ENCODE measurements at places on chromosomes 1 and 21.

DNA sequence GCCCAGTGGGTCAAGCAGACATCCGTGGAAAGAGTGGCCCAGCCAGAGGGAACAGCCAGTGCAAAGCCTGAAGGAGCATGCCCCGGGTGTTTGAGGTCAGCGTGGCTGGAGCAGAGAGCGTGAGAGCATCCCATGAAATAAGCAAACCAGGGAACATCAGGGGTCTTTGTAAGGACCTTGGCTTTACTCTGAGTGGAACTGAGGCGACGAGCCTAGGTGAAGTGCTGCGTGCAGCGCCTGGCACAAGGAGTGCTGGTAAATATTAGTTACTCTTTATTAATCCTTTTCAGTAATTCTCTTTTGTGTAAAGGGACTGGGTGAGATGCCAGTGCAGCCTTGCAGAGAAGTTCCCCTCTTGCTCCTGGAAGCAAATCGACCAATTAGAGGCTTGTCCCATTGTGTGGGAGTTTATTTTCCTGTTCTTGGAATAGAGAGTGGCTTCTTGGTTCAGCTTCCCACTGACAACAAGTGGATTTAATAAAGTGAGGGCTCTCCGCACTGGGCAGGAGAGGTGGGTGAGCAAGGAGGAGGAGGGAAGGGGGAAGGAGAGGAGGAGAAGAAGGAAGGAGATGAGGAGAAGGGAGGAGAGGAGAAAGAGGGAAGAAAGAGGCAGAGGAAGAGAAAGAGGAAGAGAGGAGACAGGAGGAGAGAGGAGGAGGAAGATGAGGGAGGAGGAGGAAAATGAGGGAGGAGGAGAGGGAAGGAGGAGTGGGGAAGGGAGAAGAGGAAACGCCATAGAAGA lies 37.6 kb upstream of the DISP3 start:
- DNase-seq: no peak

GRCh38 chr1:226344441-226345259 lies 35.7 kb upstream of the LIN9 start:
- peak; percentile 23 for DNase-seq

DNA sequence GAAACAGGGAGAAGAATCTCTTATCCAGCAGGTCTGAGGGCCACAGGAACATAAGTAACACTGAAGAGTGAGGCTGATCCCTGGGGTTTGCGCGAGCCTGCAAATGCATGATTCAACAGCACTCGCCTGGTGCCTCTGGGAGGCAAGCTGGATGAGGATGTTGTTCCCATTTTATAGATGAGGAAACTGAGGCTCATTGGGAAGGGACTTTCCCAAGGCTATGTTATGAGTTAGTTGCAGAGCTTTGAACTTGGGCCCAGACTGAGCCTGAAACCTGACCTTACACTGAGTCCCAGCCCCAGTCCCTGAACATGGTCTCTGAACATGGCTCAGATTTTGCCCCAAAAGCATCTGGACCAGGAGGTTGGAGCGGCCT lies 27.7 kb upstream of the POU3F1 start:
- no peak for DNase-seq

- DNase-seq: no peak
Observed at GRCh38 chr21:35920436-35920835, 139.9 kb downstream of the SETD4 start.

DNA sequence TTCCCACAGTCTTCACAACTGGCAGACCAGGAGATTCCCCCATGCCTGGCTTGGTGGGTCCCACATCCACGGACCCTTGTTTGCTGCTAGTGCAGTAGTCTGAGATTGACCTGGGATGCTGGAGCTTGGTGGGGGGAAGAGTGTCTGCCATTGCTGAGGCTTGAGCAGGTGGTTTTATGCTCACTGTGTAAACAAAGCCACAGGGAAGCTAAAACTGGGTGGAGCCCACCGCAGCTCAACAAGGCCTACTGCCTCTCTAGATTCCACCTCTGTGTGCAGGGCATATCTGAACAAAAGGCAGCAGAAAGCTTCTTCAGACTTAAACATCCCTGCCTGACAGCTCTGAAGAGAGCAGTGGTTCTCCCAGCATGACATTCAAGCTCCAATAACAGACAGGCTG lies 177.3 kb upstream of the ETV3 start:
- DNase-seq: no peak

GRCh38 chr1:60196026-60196425 lies 122.5 kb upstream of the C1orf87 start:
- no peak for DNase-seq

DNA sequence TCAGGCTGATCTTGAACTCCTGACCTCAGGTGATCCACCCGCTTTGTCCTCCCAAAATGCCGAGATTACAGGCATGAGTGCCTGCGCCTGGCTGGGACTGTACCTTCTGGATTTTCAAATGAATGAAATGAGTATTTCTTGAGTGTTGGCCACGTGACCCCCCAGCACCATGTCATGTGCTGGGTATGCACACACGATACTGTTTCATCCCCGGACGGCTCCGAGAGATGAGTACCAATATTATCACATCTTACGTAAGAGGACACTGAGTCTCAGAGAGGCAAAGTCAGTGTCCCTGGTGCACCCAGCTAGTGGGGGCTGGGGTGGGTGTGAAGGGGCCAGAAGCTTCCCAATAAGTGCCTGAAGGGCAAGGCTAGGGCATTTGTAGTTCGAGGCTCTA lies 780 bp upstream of the CROCC start:
- DNase-seq: peak; percentile 40

GRCh38 chr21:42163511-42163863 lies 55.5 kb upstream of the ABCG1 start:
- no peak for DNase-seq

DNA sequence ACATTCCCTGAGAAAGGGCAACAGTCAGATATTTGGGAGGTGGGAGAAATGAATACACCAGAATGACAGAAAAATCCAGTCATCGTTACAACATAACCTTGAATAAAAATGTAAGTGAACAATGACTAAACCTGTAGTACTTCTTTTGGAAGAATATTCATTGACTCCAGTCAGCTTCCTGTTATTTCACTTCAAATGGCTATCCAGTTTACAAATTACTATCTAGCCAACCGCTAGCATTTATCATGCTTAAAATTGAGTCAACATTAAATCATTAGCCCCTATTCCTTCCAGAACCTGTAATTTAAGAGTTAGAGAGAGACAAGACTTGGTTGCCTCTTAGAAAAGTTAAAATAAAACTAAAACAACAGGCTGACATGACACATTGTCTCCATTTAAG lies 33.6 kb downstream of the WLS start:
- no peak for DNase-seq

GRCh38 chr1:181779343-181779742 lies 282.2 kb downstream of the ZNF648 start:
- no peak for DNase-seq

DNA sequence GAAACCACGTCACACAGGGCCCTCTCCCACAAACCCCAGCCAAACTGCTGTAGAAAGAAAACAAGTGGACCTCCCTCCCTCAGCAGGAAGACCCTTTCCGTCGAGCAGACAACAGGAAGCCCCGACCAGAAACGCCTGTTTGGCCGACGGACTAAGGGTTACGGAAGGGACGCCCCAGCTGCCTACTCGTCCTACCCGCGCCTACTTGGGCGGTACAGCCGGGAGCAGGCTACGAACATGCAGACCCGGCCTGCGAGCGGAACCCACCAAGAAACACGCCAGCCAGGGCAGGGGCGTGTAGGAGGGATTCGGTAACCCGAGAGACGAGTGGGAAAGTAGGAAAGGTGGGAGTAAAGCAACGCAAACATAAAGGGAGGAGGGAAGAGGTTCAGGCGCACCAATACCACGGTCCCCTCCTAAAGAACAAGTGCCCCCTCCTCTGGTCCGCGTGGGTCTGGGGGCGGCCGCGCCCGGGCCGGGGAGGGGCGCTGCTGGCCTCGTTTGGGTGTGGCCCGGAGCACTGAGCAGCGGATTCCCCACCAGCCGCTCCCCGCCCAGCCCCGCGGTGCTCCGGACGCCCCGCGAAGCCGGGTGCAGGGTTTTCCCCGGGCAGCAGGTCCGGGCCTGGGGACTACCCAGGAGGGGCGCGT lies 450 bp downstream of the S100A10 start:
- peak; percentile 80 for DNase-seq

DNA sequence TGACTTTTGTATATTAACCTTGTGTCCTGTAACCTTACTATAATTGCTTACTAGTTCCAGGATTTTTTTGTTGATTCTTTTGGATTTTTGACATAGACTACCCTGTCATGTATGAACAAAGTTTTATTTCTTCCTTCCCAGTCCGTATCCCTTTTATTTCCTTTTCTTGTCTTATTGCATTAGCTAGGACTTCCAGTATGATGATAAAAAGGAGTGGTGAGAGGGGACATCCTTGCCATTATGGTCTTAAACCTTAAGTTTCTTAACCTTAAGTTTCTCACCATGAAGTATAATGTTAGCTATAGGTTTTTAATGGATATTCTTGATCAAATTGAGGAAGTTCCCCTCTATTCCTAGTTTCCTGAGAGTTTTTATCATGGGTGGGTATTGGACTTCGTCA lies 24.5 kb upstream of the TBX19 start:
- DNase-seq: no peak

DNA sequence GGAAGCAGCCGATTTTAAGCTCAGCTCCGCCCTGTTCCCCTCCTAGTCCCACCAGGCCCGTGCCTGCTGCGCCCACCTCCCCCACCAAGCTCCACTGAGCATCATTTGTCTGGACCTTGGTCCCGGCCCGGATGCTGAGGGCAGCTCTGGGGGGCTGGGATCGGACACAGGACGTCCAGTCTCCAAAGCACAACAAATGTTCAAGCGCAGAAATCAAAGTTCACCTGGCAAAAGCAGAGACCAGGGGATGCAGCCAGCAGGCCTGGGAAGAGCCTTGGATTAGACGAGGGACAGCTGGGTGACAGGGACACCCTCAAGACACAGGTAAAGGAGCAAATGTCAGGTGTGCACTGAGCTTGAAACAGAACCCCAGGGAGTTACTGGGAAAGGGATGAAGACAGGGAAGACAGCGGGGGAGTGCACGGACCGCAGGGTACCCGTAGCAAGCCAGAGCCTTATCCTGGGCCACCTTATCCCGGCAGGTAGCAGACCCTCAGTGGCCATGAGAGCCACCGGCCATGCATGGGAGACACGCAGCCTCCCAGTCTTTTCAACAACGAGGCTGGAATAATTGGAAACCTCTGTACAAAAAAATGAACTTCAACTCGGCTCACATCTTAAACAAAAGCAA lies 22.2 kb upstream of the TMEM52 start:
- no peak for DNase-seq

DNA sequence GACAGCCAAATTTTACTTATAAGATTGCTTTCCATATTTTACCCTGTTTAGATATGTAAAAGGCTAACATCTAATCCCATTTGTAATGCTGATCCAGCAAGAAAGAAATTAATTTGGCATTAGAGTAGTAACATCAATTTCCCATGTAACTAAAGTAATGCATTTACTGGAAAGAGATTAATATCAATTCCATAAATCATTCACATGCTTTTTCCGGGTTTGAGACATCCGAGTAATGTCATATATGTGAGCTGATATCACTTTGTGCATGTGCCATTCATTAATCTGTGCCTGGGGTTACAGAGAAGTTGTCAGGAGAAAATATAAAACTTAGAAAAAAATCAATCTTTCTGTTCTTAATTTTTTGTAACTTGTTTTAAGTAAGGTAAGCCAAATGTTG lies 206.1 kb downstream of the AGBL4 start:
- no peak for DNase-seq

DNA sequence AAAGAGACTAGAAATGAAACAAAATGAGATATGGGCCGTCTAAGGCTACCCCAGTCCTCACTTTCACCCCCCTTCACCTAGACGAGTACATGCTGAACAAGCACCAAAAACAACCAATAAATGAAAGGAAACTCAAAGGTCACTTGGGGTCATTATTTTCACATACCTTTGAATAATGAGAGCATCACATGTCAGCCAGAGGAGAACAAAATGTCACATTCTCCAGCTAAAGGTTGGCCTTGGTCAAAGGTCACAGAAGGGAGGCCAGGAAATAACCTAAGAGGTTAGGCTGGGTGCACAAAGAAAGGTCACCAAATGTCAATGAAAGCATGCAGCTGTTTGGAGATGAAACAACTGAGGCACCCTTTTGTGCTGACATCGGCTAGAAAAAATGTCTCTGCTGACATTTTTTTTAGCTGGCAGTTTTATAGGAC lies 288.7 kb upstream of the USP25 start:
- DNase-seq: no peak

- DNase-seq: no peak
Observed at GRCh38 chr21:45055861-45056260, 18.5 kb upstream of the ADARB1 start.

DNA sequence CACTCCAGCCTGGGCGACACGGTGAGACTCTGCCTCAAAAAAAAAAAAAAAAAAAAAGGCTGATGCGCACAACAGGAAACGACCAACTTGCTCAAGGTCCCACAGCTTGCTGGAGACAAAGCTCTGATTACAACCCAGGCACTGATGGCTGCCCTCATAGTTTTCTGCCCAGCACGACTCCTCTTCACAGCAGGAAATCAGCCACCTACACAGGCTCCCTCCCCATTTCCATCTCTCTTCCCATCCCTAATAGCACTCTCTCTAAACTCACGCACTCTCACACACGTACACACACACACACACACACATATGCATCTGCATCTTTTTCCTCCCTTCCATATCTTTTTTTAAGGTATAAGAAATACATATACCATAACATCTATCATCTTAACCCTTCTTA lies 153.5 kb upstream of the SOD1 start:
- no peak for DNase-seq

GRCh38 chr21:44551340-44551961 lies at the start of gene KRTAP10-2:
KRTAP10-2 (minus strand) TSS chr21:44551505; CDS start chr21:44551458, 47 bp downstream.
- no peak for DNase-seq

- no peak for DNase-seq
Observed at GRCh38 chr1:15244813-15245212, 2.2 kb upstream of the FHAD1 start.

DNA sequence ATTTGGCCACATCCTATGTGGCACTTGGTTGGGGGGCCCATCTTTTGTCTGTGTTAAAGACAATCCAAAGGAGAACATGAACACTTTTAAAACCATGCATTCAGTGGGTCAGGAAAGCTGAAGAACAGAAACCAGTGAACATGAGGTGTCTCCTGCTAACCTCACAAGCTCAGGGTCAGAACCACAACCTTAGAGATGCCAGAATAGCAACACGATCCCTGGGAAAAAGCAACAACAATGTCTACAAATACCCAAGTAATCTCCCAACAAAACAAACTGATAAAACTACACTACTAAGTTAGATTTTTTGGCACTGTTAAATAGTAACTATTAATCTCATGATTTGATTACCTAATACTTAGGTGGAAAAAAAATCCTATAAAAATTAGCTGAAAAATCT lies 34.1 kb upstream of the GNG4 start:
- no peak for DNase-seq

DNA sequence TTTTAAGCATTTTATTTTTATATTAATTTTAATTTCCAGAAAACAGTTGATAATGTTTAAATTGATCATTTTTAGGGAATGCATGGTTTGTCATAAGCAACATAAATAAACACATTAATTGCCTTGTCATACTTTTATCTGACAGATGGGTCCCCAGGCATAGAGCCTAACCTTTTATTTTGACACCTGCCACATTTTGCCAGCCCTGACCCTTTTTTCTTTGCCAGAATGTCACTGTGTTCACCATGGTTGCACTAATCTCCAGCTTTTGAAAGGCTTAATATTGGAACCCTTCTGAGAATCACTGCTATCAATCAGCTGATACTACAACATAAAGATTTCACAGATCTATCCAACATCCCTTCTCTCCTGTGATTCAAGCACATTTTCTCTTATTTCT lies 56.0 kb upstream of the DPYD start:
- DNase-seq: no peak

Measured in Peyer's patch (tissue), 4 donors.